ENCODE measurements at places on chromosomes 11 and 22. TPM values are rescaled to one million over a fixed set of nuclear protein-coding genes. Genes with fewer than 3 reads are reported as not detected.

The MRPL21 gene
- polyA plus RNA-seq = 151 TPM

The OR2D2 gene
- not detected for polyA plus RNA-seq

The C11orf16 gene
- polyA plus RNA-seq = 0.10 TPM

The HTR3A gene
- 0.23 TPM for polyA plus RNA-seq

The ACAD8 gene
- 22.2 TPM for polyA plus RNA-seq

The POU2AF1 gene
- polyA plus RNA-seq = 2.0 TPM
